ENCODE measurements at places on chromosomes 13 and 19.
A peak's percentile ranks its signal among the peaks of the same experiment; 100 is the strongest.

GRCh38 chr19:38692458-38693379 lies 45.3 kb downstream of the ACTN4 start:
- no peak for DNase-seq

GRCh38 chr13:97853550-97853949 lies 99.9 kb upstream of the IPO5 start:
- no peak for DNase-seq

GRCh38 chr13:96229356-96229755 lies 139.4 kb downstream of the HS6ST3 start:
- no peak for DNase-seq

DNA sequence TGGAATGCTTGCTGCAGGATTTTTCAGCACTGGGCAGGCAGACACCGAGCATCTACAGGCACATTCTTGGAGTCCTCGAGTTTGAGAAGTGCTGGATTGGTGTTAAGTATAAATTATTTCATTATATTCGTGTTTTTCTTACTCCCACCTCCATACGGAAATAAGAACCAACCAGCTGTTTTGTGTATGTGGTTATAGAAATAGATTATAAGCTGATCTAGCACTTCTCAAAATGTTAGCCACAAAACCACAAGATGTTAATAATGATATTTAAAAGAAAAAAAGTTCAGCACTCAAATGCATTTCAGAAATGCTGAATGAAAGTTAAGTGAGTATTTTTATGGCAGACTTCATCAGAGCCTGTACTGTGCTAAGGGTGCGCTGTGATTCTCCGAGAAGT lies 24.0 kb upstream of the TEX29 start:
- no peak for DNase-seq

GRCh38 chr19:14768001-14768400 lies 10.4 kb downstream of the ADGRE2 start:
- DNase-seq = no peak

DNA sequence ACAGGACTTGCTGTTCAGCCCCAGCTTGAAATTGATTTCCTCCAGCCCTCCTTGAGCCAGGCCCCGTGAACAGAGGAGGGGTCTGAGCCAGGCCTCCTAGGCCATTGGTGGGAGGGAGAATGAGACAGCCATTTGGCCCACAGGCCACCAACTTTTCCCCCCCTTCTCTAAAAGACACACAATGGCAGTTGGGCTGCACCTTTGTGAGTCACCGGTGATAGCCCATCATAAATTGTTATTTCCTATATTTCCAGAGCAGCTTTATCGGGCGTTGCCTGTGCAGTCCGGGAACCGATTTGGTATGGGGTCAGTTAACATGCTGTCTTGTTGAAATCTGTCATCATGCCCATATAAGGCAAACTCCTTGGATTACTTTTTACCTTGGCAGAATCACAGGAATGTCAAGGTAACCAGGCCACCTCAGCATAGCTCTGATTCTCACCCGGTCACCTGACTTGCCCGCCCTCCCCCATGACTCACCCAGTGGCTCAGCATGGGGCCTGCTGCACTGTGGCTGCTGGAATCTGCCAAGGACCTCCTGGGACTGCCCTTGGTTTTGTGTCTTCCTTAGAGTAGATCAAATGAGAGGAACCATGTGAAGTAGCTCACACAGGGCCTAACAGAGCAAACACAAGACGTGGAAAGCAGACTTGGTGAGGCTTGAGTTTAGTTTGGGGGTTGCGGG lies 36.1 kb downstream of the ACTN4 start:
- peak; percentile 52 for DNase-seq

DNA sequence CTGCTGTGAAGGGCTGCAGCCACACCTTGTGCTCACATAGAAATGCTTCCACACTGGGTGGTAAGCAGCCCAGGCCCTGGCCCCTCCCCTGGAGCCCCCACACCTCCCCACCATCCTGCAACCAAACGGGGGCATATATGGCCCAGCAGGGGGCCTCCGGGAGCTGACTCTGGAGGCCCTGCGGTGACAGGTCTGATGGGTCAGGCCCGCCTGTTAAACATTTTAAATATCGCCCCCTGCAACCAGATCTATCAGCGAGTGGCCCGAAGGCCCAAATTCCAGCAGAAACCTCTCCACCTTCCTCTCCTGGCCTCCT lies 48.0 kb upstream of the KATNAL1 start:
- peak; percentile 37 for DNase-seq

DNA sequence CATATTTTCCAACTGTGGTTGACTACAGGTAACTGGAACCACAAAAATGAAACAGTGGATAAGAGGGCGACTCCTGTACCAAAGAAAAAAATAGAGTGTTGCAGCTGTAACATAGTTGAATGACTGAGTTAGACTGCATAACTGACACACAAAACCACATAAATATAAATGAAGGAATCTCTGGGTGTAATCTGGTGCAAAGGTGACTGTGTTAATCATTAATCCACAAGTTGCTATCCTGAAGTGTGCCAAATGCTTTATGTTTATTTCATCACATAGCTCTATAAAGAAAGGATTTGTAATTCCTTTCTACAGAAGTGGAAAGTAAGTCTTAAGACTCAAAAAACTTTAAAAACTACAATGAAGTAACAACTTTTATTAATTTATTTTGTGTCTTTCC lies 6.0 kb upstream of the GJB2 start:
- DNase-seq = no peak

- no peak for DNase-seq
Observed at GRCh38 chr13:93173654-93174053, 53.0 kb upstream of the GPC6 start.

GRCh38 chr19:38433268-38433733 lies at the start of gene RYR1:
Gene RYR1 (plus strand): TSS chr19:38433691. CDS start chr19:38433830, 139 bp downstream.
- peak; percentile 63 for DNase-seq

DNA sequence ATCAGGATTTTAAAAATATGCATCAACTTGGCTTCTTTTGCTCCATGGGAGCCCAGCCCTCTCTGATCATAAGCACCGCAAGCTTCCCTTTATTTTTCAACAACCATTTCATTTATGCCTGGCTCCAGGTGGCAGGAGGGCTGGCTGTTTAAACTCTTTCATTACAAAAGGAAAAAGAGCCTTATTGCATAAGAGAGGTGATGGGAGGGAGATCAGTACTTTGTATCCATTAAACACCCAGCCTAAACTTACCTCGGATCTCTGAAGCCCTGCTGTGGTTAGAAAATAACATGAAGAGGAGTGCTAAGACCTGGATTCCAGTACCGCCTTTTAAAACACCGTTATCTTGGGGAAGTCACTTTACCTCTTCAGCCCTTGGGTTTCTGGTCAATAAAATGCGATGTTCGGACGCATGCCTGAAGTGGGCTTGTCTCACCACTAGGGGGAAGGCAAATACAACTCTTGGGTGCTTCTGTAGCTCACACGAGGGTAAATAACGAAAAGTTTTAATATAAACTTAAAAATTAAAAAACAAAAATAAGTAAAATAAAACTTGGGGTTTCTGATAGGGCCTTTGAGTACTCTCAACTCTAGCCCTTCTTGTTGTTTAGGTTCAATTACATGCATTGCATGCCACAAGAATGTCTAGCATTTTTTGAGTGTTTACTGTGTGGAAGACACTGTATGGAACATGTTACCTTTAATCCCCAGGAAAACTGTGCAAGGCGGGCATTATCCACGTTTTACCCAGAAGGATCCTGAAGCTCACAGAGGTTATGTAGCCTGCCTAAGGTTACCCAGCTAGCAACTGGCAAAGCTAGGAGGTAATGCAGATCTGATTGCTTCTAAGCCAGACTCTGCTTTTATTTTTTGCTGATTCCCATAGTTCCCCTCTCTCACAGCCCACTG lies 240.3 kb downstream of the LMO7 start:
- peak; percentile 68 for DNase-seq

GRCh38 chr13:106599875-106600797 lies 32.2 kb upstream of the ARGLU1 start:
- DNase-seq = no peak

- DNase-seq = no peak
Observed at GRCh38 chr13:20128459-20128931, 32.4 kb downstream of the GJA3 start.

DNA sequence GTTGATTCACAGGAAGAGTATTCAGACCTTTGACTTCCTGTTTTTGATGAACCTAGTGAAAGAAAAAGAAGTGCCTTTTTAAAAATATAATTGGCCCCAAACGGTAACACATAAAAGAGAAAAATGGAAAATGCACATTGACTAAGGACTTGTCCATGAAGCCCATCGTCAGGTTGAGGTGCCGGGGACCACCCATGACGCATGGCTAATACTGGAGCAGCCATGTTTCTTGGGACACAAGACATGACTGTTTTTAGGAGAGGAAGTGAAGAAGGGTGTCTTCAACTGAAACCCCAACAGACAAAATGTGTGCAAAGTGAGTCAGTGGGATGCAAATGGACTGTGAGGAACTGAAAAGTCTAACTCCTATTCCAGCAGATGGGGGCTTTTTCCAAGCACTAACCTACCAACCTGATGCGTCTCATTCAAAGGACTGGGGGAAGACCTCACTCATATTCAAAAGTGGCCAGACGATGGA lies 459.4 kb downstream of the FOXO1 start:
- DNase-seq = no peak

DNA sequence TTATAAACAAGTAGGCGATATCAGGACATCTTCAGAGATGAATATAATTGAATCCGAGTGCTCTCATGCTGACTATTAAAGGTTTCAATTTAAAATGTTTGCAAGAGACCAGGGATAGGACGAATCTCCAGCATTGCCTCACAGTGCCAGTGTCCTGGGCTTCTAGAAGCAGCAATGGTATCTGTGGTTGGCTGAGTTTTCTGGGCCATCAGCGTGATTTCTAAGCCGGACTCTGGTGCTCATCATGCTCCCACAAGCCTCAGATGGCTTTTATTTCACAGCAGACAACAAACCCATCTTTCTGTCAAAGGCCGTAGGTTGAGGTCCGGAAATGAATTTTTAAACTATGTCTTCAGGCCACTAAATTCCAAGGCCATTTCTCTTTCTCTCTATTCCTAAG lies 187.7 kb downstream of the FOXO1 start:
- DNase-seq = no peak

DNA sequence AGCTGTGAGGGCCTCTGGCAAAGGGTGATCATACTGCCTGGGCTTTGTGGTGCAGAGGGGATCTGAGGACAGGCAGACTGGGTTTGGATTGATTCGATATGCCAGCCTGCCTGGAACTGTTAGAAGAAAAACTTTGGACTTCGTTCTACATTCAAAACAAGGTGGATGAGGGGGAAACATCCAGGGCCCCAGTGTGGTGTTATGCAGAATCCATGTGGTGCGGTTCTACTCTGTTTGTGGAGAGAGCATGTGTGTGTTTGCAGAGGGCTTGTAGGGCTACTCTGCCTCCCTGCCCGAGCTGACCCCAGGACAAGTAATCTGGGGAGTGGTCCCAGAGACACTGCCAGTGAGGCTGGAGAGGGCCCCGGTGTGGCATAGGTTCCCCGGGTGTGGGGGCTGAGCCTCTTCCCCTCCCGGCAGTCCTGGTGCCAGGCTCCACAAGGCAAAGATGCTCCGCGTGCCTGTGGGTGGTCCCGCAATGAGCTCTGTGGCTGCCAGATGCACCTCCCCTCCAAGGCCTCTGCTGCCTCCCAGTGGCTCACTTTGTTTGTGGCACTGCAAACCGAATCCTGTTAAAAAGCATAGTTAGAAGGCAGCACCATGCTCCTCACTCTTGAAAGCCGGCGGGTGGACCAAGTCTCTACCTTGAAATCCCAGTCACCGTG lies 22.3 kb upstream of the TFDP1 start:
- peak; percentile 71 for DNase-seq

DNA sequence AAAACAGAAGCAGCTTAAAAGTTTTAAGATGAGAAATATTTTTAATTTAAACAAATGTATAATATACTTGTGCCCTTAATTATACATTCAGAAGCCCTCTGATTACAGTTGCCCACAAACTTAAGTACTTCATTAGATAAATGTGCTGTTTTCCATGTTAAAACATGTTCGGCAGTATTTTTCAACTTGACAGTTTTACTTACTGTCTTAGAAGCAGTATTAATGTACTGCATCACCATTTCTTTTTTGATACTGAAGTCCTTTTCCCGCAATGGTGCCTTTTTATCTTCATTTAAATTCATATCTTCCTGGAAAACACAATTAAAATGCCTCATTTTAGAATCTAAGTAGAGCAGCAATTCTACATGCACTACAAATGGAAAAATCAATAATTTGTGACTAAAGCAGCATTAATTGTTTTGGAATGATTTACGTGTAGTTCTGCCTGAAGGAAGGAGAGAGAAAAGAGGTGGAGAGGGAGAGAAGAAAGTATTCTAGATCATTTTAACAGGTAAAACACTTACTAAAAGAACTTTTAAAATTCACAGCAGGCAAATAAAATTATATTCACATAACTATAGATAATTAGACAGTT lies 70.2 kb downstream of the DIAPH3 start:
- no peak for DNase-seq

GRCh38 chr13:46855166-46855565 lies 41.7 kb downstream of the HTR2A start:
- DNase-seq = no peak

DNA sequence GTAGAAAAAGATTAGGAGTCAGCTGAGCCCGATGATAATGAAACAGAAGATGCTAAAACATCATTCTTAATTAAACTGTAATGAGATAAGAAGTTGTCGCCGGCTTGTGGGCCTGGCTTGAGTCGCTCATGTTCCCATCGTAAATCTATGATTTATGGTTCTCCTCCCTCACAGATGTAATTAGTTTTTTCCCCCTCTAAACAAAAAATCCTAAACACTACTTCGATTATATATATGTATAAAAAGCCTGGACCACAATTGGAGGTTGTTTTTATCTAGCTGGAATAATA lies 151.3 kb downstream of the PTPRS start:
- no peak for DNase-seq

DNA sequence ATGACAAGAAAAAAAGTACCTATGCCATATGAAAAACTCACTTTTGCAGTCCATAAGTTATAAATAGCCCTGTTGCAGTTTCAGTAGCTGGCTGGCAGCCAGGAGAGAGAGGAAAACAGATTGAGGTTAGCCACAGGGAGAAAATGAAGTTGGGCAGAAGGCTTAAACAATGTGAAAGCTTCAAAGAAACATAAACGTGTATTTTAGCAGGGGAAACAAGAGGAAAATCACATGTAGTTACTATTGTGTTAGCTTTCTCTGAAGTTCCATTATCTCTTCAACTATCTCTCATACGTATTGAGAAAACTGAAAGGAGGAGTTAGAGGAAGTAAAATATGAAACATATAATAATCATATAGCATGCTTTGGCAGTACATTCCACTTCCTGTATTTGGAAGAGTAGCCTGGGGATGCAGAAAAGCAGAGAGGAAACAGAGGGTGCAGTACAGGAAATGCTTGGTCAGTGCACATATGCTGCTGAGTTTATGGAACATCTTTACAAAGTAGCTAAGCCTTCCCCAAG lies 1551.1 kb downstream of the EFNB2 start:
- DNase-seq = peak; percentile 46
